Pancreas (tissue), 10 donors: ENCODE measurements at places on chromosomes 11 and 22. TPM values are rescaled to one million over a fixed set of nuclear protein-coding genes. Genes with fewer than 3 reads are reported as not detected.

The KRTAP5-8 gene
- 0.35 TPM for total RNA-seq

The MCHR1 gene
- not detected for total RNA-seq

DNA sequence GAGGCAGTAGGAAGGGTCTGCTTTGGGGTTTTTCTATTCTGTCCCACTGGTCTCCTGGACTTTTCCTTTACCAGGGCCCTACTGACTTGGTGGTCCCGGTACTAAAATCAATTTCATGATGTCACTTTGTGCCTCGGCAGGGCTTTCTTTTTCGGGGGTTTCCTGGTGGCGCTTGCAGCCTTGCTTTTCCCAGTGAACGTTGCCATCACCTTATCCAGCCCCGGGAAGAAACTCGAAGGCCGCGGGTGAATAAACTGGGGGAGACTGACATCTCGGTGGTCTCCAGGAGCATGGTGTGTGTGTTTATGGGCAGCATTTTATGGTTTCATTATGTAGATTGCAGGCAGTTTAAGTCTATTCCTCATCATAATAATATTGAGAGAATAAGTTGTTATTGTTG is 84.4 kb downstream of the KCNQ1 start:
- DNase-seq, result peak; percentile 21

GRCh38 chr11:35994421-35994820 is 50.6 kb downstream of the LDLRAD3 start:
- no peak for DNase-seq

- no peak for DNase-seq
Observed at GRCh38 chr22:48357196-48357595, 1470.5 kb downstream of the BRD1 start.
